ENCODE measurements at places on chromosomes 11 and 22. TPM values are rescaled to one million over a fixed set of nuclear protein-coding genes. Genes with fewer than 3 reads are reported as not detected.

Gene NEFH
- total RNA-seq = 0.86 TPM

Gene UPK3A
- total RNA-seq = not detected

Gene RAB39A
- 0.19 TPM for total RNA-seq

Gene VPS26B
- 47.1 TPM for total RNA-seq

Gene MOGAT2
- total RNA-seq = not detected

Gene F2
- not detected for total RNA-seq

Gene SULT4A1
- total RNA-seq = 0.98 TPM

Gene CEP126
- 4.2 TPM for total RNA-seq

Gene SLC22A8
- not detected for total RNA-seq
